ENCODE measurements at places on chromosomes 1 and 21.
A peak's percentile ranks its signal among the peaks of the same experiment; 100 is the strongest.

- H3K4me3 ChIP-seq, result peak overlapping the region; percentile 85
- peaks cover 4% of the 10 kb centered on the region for H3K36me3 ChIP-seq
- peak; percentile 98 for DNase-seq
- peak overlapping the region; percentile 92 for H3K27ac ChIP-seq
- H3K27me3 ChIP-seq, result no peaks in the 10 kb centered on the region
- H3K4me1 ChIP-seq, result no peaks in the 10 kb centered on the region
These were observed 382 bp upstream of the RASAL2 start for GRCh38 chr1:178093494-178093950.

DNA sequence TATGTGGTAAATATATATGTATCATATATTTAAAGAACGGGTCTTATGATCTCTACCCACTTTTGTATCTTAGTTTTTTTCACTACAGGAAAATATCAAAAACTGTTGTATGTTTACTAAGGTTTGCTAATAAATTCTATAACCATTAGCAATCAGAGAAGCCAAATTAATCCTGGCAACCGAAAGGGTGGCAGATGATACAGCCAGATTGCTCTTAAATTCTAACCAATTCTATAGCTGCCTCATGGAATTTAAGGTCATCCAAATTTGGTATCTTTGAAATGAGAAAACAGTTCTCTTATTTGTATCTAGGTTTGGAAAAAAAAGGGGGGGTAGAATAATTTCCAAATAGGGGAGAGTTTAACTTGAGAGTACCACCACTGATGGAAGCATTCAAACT lies 591.2 kb downstream of the SMYD3 start:
- H3K36me3 ChIP-seq, result no peaks in the 10 kb centered on the region
- H3K27me3 ChIP-seq, result no peaks in the 10 kb centered on the region
- no peaks in the 10 kb centered on the region for H3K4me1 ChIP-seq
- no peak overlapping the region for H3K27ac ChIP-seq
- DNase-seq, result no peak

- H3K4me1 ChIP-seq, result no peaks in the 10 kb centered on the region
- no peaks in the 10 kb centered on the region for H3K36me3 ChIP-seq
- H3K27ac ChIP-seq, result no peak overlapping the region
- peak overlapping the region; percentile 94 for H3K4me3 ChIP-seq
These were observed 773 bp downstream of the CHD1L start for GRCh38 chr1:147243228-147243685.

DNA sequence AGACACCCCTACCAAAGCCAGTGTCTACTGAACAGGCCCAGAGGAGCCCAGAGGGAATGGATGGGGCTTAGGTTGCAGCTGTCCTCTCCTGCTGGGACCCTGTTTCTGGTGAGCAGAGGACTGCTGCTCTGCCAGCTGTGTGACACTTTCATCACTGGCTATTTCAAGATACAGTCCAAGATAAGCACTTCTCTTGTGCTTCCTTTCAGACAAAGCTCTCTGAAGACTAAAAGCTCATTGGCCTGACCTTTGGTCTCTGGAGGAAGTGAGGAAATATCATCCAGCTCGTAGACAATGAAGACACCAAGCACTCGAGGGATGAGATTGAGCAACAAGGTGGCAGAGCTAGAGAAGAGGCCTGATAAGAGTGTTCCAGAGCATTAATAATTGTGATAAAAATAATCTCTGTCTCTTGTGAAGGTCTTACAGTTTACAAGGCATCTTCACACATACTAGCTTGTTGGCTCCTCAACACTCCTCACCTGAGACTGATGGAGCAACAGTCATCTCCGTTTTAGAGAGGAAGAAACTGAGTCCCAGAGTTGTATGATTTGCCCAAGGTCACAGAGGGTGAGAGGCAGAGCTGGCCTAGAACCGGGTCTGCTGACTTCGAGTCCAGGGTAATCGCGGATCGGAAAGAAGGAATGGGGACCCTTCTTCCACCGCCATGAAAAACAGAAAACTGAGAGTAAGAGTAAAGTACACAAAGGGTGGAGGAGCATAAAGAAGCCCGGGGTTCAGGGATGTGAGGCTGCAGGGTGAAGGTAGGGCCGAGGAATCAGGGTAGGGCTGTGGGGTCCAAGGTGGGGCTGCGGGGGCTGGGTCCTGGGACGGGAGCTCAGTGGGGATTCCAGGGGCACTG lies 666 bp downstream of the PAFAH2 start:
- H3K27me3 ChIP-seq, result no peaks in the 10 kb centered on the region
- DNase-seq, result peak; percentile 95
- peaks cover 6% of the 10 kb centered on the region for H3K4me1 ChIP-seq
- H3K36me3 ChIP-seq, result peaks cover 5% of the 10 kb centered on the region
- peak overlapping the region; percentile 76 for H3K27ac ChIP-seq
- H3K4me3 ChIP-seq, result peak overlapping the region; percentile 80

DNA sequence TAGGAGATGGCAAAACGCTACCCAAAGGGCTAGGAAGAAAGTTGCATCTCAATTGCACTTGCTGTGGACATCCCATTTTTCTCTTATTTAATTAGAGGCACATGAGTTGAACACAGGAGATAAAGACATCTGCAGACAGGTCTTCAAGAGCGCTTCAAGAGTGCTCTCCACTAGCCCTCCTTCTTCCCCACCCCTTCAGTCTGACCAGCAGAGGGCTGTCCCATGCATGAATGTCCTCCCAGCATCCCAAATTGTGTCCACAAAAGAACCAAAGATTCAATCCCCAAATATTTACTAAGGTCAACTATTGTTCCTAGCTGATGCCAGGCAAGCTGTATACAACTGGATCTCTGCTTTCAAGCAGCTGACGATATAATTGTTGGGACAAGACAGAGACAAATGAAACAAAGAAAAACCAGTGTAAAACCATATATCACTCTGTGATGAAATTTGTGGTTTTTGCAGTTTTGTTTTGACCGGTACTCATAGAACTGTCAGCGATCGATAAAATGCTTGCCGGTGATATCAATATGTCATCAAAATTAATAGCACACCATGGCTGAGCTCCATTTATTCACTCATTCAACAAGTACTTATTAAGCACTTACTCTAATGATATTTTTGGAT lies 174.2 kb downstream of the TNR start:
- no peak for DNase-seq
- no peak overlapping the region for H3K27ac ChIP-seq
- H3K4me1 ChIP-seq, result no peaks in the 10 kb centered on the region

DNA sequence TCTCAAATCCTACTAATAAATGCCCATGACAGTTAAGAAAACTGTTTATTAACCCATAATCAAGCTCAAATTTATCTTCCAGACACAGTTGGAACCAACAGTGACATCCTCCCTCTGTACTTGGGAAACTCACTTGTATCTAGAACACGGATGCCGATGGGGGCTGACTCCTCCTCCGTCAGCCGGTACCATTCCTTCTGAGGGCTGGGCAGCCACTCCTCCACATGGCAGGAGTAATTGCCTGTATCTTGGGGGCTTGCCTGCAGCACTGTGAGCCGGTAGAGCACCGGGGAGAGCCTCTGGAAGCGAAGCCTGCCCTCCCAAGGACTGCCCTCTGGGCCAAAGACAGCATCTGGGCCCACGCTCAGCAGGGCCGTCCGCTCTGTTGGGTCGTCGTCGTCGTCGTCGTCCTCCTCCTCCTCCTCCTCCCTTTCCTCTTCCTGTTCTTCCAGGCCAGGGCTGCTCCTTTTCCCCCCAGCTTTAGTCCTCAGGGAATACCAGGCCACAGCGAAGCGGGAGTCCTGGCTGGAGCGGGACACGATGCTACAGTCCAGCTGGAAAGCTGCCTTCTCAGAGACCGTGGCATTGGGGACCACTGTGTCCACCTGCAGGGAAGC lies 8.5 kb upstream of the CD58 start:
- H3K4me1 ChIP-seq, result no peaks in the 10 kb centered on the region
- no peak overlapping the region for H3K4me3 ChIP-seq
- H3K27me3 ChIP-seq, result no peaks in the 10 kb centered on the region
- H3K27ac ChIP-seq, result no peak overlapping the region

GRCh38 chr1:30195424-30196134 lies 527.8 kb downstream of the MATN1 start:
- H3K4me1 ChIP-seq, result no peaks in the 10 kb centered on the region
- H3K36me3 ChIP-seq, result no peaks in the 10 kb centered on the region
- no peak overlapping the region for H3K27ac ChIP-seq
- H3K4me3 ChIP-seq, result no peak overlapping the region

DNA sequence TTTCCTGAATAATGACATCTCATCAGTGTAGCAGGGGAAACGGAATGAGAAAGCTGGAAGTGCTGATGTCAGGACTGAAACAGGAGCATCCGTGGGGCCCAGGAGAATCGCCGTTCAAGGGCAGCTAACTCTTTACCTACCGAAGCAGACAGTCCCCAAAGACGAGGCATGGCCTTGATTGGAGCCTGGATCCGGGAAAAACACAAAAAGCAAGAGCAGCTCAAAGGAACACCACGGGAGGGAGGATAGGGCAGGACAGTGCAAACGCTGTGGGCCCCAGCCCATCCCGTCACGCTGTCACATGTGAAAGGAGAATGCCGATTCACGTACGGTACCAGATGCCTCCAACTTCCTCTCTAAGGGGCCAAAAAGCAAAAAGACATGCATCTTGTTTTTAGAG lies 34.9 kb downstream of the WNT9A start:
- no peak overlapping the region for H3K27ac ChIP-seq
- H3K4me3 ChIP-seq, result no peak overlapping the region
- DNase-seq, result no peak
- H3K27me3 ChIP-seq, result no peaks in the 10 kb centered on the region

DNA sequence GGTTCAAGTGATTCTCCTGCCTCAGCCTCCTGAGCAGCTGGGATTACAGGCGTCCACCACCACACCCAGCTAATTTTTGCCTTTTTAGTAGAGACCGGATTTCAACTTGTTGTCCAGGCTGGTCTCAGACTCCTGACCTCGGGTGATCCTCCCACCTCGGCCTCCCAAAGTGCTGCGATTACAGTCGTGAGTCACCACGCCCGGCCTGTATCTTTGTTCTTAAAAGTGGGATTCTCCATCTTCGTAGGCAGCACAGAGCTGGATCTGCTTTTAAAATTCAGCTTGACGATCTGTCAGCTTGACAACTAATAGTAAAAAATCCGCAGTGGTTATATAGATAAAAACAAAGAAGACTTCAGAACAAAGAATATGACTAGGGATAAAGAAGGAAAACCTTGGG lies 2.8 kb upstream of the GNG4 start:
- peaks cover 39% of the 10 kb centered on the region for H3K27me3 ChIP-seq
- peaks cover 23% of the 10 kb centered on the region for H3K4me1 ChIP-seq
- H3K4me3 ChIP-seq, result no peak overlapping the region

DNA sequence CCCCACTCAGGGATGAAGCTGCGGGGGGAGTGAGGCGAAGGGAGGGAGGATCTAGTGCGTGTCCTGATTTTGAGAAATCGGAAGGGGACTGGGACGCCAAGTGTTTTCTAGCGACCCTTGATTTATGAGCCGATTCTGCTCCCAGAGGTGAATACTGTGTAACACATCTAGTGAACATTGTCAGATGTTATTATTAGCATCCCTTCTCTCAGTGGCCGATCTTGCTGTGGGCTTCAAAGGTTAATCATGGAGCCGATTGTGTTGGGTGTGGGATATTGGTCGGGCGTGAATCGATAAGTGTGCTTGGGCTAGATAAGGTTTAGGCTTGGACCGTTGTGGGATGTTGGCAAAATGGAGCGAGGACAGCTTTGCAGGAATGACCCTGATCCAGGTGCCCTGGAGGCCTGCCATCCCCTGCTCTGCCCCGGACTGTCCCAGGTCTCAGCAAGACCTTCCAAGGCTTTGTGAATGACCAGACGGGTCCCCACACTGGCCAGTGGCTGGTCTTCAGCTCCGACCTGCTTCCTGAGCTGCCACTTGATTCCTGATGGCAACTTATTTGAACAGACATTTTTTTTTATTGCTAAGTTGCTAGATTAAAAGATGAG lies 2.2 kb downstream of the AJAP1 start:
- no peak overlapping the region for H3K4me3 ChIP-seq
- peaks cover 50% of the 10 kb centered on the region for H3K27me3 ChIP-seq
- no peak for DNase-seq
- H3K4me1 ChIP-seq, result peaks cover 13% of the 10 kb centered on the region

- H3K4me3 ChIP-seq, result no peak overlapping the region
- no peaks in the 10 kb centered on the region for H3K27me3 ChIP-seq
- no peaks in the 10 kb centered on the region for H3K36me3 ChIP-seq
- peaks cover 11% of the 10 kb centered on the region for H3K4me1 ChIP-seq
These were observed 34.7 kb downstream of the RGS5 start for GRCh38 chr1:163168053-163168452.

Data from mesenchymal stem cell (in vitro differentiated cells and primary cell).